ENCODE measurements at places on chromosomes 5 and 9.

GRCh38 chr5:1432296-1432695 lies 12.9 kb downstream of the SLC6A3 start:
- no peak for DNase-seq

- DNase-seq, result peak; percentile 44
These were observed 831 bp downstream of the INPP5E start for GRCh38 chr9:136438548-136439480.

GRCh38 chr5:93909356-93909755 lies 168.0 kb upstream of the POU5F2 start:
- no peak for DNase-seq

- DNase-seq, result no peak
These were observed 49.5 kb downstream of the TRIM32 start for GRCh38 chr9:116736399-116737151.

DNA sequence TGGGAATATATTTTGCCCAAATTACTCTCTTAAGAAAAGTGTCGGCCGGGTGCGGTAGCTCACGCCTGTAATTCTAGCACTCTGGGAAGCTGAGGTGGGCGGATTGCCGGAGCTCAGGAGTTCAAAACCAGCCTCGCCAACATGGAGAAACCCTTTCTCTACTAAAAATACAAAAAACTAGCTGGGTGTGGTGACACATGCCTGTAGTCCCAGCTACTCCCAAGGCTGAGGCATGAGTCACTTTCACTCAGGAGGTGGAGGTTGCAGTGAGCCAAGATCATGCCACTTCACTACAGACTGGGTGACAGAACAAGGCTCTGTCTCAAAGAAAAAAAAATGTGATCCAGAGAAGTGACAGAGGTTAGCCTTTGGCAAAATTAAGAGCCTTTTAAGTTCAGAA lies 26.4 kb upstream of the TMEM171 start:
- no peak for DNase-seq

DNA sequence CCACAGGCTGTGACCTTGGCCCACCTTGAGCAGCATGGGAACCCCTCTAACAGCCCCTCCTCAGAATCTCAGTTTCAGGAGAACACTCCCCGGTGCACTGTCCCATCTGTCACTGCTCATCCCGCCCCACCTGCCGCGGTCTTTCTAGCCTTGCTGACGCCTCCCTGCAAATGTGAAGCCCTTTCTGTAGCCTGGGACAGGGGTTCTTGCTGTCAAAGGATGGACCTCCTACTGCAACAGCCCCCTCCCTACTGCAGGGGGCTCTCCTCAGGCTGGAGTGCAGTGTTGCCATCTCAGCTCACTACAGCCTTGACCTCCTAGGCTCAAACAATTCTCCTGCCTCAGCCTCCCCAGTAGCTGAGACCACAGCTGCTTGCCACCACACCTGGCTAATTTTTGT lies 20.0 kb downstream of the OR2V1 start:
- DNase-seq, result no peak

DNA sequence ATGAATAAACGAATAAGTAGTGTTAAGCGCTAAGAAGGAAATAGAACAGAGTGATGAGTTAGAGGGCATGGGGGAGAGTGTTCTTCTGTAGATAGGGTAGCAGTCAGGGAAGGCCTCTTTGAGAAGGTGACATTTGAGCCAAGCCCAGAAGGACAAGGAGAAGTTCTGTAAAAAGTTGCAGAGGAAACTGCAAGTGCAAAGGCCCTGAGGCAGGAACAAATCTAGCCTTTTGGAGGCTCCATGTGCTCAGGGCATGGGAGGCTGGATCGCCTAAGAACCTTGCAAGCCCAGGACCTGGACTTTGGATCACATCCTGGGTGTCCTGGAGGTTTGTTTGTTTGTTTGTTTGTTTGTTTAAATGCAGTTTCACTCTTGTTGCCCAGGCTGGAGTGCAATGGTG lies 8.0 kb downstream of the EIF4E1B start:
- DNase-seq, result no peak

- DNase-seq, result no peak
These were observed 11.7 kb upstream of the DOLPP1 start for GRCh38 chr9:129068990-129069861.

DNA sequence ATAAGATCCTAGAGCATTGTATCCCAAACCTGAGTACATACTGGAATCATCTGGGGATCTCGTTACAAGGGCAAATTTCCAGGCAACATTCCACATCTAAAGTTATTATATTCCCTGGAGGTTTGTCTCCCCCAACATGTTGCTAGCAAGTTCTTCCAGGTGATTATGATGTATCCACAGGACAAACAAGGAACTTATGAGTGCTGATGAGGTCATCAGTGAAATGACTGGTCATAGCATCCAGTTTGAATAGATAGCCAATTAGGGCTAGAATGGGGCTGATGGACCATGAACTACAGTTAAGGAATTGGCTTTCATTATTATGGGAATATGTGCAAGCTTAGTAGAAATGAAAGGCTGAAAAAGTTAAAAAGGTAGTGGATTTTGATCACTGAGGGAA lies 115.2 kb downstream of the CWC27 start:
- DNase-seq, result no peak

DNA sequence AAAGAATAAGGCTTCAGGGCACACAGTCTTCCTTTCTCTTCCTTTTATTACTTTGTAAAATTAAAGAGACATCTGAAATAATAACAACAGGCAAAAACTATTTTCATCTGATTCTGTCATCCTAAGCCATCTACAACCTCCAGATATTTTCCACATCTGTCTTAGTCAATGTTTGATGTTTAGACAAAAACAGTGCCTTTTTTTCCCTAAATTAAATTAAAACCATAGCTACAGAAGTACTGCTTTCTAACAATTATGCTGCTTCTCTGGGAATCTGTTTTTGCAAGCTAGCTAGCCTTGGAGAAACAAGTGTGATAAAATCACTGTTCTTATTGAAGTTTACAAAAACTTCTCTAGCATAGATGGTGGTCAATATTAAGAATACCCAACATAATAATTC lies 95.4 kb downstream of the KIAA0825 start:
- no peak for DNase-seq

- no peak for DNase-seq
These were observed 97.5 kb downstream of the HSPA4 start for GRCh38 chr5:133149345-133149744.
